Amniotic stem cell (primary cell): ENCODE measurements at places on chromosomes 4 and X.
A peak's percentile ranks its signal among the peaks of the same experiment; 100 is the strongest.

DNA sequence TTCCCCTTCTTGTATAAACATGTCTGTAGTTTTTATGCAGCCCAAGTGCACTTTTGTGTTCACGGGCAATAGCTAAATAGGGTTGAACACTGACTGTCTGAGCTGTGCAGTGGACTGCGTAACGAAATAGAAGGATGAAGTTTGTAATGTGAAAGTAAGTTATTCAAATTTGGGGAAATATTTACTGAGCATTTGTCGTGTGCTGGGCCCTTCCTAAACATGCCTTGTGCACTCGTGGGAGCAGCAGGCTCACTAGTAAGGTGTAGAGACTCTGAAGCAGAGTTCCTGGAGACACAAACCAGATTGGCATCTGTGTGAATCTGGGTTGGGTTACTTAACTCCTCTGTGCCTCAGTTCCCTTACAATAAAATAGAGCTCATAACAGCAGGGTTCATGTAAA, 51.7 kb upstream of the C1QTNF7 start:
- no peak for DNase-seq

DNA sequence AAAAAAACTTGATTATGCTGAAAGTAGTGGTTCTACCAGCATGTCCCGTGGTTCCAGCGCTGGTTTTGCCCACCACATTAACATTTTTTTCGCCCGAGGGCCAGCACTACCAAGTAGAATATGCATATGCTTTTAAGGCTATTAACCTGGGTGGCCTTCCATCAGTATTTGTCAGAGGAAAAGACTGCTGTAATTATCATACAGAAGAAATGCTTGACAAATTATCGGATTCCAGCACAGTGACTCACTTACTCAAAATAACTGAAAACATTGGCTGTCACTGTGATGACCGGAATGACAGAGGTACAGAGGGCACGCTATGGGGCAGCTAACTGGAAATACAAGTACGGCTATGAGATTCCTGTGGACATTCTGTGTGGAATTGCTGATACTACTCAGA, 34.6 kb downstream of the PRPS2 start:
- DNase-seq, result no peak

GRCh38 chrX:64394874-64395567, at the start of gene MTMR8:
Gene MTMR8 (minus strand): TSS chrX:64395452. CDS start chrX:64395363, 89 bp downstream.
- DNase-seq, result no peak

- no peak for DNase-seq
Observed at GRCh38 chr4:10441512-10441911, 15.7 kb downstream of the ZNF518B start.

DNA sequence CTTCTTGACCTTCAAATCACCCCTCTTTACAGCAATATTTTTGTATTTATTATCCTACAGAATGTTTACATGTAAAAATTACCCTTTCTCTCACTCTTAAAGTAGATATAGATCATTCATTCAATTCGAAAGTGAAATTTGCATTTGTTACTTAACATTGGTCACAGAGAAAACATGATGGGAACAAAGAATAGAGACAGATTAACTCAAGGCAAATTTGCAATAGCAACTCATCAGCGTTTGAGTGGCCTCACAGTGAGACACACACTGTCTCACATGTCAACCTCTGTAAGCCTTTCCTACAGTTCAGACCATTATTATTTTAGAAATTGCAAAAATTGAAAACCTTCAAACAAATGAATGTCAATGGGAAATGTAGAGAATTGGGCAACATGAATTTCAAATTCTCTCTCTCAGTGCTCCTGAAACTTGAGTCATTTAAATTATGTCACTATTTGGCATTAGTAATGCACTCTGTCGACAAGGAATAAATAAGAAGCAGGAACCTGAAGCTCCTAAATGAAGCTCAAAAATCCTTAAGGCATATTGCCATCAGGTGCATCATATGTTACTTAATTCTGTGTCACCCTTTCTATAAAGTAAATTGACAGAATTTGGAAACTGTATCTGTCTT, 148.3 kb upstream of the ANXA10 start:
- DNase-seq, result no peak

- no peak for DNase-seq
Observed at GRCh38 chr4:18441676-18442075, 420.1 kb upstream of the LCORL start.

DNA sequence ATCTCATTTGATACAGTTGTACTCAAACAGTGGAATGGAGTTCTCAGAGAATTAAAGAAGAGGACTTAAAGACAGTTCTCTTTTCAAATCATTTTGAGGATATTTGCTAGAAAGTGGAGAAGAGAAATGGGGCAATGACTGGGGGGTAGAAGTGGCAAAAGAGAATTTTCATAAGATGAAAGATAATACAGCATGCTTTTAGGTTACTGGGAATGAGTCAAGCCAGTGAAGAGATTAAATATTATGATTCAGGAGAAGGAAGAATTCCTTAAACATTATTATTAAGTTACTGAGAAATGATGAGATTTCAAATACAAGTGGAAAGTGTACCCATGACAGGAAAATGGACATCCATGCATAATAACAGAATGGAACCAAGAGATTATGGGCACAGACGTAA, 219.0 kb upstream of the DKK2 start:
- no peak for DNase-seq

- no peak for DNase-seq
Observed at GRCh38 chrX:150694738-150695410, 1.7 kb downstream of the MTMR1 start.

- DNase-seq, result no peak
Observed at GRCh38 chr4:180057891-180058671, 2185.1 kb upstream of the TENM3 start.

- DNase-seq, result no peak
Observed at GRCh38 chrX:15908603-15909290, 54.1 kb upstream of the AP1S2 start.

DNA sequence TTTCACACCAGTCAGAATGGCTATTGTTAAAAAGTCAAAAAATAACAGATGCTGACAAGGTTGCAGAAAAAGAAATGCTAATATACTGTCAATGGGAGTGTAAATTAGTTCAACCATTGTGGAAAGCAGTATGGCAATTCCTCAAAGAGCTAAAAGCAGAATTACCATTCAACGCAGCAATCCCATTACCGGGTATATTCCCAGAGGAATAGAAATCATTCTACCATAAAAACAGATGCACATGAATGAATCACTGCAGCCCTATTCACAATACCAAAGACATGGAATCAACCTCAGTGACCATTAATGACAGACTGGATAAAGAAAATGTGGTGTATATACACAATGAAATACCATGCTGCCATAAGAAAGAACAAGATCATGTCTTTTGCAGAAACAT, 243.0 kb downstream of the STPG2 start:
- no peak for DNase-seq

GRCh38 chr4:8192748-8193738, 6.0 kb upstream of the SH3TC1 start:
- DNase-seq, result no peak

DNA sequence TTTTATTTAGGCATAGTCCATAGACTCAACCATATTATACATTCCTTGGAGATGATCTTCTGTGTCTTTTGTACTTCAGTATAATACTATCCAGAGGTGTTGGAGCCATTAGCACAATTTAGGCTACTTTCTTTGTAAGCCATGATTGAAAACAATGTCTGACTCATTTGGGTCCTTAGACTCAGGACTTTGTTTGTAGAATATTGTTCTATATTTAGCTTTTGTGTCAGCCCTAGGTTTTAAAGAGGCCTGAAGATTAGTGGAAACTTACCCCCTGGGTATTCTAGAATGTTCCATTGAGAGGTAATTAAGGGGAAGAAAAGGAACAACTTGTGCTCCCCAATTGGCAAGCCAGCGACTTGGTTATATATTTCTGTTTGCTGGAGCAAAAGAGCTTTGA, 145.2 kb upstream of the SCML1 start:
- DNase-seq, result no peak

DNA sequence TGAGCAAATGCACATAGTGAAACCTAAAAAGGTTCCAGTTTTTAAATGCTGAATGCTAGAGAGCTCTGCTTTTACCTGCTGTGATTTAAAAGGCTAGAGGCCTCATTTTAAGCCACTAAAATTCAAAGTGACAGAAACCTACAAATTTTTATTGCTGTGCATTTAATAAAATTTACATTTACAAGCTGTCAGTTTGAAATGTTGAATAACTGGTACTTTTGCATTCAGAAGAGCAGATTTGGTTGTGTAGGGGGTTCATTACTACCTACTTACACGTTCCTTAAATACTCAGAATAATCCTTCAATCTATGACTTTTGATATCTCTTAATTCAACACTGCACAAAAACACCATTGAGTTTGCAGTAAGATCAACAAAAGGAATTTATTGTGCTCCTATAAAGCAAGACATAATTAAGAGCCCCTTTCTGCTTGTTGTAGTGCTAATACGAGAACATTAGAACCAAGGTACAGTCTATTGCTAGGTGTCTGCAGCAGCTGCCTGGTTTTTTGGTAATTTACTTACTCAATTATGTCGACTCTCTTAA, 27.9 kb downstream of the NKX3-2 start:
- DNase-seq, result no peak

DNA sequence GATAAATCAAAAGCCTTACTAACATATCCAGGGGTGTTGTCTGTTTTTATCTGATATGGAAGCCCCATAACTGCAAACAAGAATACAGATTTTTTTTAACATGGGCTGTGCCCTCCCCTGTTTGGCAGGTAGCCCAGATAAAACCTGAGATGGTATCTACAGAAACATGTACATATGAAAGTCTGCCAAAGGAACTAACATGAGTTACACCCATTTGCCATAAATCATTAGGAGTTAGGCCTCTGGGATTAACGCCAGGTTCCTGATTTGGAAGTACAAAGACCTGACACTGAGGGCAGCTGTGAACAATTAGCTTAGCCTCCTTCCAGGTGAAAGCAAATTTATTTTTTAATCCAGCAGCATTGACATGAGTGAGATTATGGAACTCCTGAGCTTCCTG, 264.3 kb downstream of the TECRL start:
- DNase-seq, result no peak

GRCh38 chrX:120741452-120741851, 111.6 kb upstream of the C1GALT1C1 start:
- no peak for DNase-seq

DNA sequence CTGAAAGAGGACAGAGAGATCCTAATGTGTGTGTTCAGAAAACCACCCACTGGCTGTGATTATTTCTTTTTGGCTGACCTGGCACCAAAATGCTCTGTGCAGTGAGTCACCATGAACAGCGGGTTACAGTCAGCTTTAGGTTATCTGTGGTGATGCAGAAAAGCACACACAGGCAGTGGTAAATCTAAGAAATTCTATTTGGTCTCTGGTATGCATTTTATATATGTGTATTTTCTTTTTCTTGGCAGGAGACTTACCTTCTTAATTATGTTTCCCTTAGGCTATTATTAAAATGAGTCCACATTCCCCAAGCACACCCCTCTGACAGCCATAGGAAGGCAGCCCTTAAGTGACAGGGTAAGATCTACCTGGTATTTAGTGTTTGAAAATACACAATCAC, 79.1 kb upstream of the TFDP3 start:
- DNase-seq, result peak; percentile 44

DNA sequence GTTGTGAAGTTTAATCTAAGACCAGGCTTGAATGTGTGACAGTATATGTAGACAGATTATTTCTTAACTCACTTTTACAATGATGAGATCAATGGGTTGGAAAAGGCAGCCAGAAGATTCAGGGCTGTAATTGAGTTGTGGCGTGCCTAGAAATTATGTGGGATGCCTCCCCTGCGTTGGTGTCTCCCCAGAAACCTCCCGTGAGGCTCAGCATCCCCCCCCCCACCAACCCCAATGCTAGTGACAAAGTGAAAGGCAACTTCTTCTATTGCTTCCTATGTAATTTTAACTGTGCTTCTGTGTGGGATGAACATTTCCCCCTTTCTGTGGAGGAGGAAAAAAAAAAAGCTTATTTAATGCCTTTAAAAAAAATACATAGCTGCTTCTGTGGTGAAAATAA, 297.9 kb downstream of the ARHGAP10 start:
- no peak for DNase-seq

DNA sequence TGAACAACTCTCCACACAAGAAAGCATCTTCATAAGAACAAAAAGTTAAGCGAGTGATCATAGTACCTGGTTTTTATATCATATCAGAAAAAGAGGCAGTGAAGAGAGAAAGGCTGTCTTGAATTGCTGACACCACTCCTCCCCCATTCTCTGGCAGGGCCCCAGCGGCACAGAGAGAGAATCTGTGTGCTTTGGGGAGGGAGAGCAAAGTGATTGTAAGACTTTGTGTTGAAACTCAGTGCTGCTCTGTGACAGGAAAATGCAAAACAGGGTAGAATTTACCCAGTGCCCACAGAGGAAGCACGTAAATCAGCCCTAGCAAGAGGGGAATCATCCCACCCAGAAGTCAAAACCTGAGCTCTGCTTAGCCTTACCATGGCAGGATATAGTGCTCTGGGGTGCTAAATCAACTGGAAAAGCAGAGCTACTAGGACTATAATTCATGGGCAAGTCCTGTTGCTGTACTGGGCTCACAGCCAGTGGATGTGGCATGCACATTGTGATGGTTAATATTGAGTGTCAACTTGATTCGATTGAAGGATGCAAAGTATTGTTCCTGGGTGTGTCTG, 174.6 kb downstream of the PRR32 start:
- DNase-seq, result no peak

- peak; percentile 37 for DNase-seq
Observed at GRCh38 chr4:106019771-106020170, 124.5 kb downstream of the NPNT start.

DNA sequence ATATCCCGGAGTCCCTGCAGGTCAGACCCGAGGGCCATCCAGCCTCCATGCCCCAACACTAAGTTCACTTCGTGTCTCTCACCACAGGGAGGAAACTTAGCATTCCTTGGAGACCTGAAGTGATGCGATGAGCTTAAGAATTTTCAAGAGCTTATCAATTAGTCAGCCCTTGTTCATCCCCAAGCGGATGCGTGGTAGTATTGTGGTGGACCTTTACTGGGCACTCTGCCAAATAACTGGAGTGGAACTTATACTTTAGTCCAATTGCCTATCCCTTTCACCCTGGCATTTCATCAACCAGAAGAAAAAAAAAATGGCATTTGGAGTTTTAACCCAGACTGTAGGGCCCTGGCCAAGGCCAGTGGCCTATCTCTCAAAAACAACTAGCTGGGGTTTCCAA, 137.1 kb downstream of the RELL1 start:
- DNase-seq, result no peak

- no peak for DNase-seq
Observed at GRCh38 chr4:80276931-80277330, 10.5 kb downstream of the FGF5 start.

DNA sequence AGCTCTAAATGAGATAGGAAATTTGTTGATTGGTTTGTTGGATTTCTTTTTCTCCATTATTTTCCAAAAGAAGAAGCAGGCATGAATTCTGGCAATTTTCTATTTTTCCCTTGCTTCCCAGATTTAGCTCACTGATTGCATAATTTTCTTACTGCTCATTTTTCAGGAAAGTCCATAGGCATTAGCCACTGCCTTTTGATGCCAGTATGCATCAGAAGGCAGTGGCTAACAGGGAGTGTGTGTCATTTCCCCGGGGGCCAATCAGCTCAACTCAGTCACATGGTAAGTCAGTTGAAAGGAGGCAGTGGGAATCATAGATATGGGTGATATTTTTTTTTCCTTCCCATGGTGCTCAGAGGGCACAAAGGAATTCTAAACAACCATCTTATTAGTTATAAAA, 156.7 kb downstream of the TRIML1 start:
- no peak for DNase-seq

GRCh38 chrX:46922611-46923010, 10.4 kb downstream of the JADE3 start:
- DNase-seq, result no peak
